ENCODE measurements at places on chromosomes 13 and 19.

GRCh38 chr19:48456864-48457263 lies 1.5 kb downstream of the KCNJ14 start:
- DNase-seq, result no peak

DNA sequence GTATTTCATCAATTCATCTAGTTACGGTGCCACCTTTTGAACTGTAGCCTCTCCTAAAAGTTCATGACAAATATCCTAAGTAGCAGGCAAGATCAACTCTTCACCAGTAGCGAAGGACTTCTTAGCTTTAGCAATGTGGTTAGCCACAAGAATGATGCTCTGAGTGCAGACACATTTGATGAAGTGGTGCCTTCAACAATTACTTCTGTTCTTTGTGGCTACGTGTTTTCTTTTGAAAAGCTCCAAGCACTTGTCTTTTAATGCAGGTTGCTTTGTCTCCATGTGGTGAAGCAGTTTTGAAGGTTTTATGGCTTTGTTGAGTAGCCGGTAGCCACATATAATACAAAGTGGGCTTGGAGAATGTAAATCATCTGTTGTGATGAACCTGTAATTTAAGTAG lies 194.7 kb downstream of the B3GLCT start:
- no peak for DNase-seq

DNA sequence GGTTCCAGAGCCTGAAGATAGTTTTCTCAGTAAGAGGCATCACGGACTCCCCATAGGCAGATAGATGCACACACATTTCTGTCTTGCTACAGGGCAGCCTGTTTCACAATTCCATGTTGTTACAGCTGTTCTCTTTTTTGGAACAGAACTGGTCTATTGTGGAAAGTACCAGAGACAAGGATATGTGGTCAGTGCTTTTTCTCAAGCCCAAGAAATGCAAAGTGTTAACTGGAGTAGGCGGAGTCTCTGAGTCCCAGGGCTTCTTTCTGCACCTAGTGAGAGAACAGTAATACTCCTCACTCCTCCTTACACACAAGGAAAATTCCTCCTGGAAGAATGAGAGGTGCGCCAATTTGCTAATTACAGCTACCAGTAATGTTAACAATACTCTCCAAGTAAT lies 141.6 kb upstream of the ARGLU1 start:
- no peak for DNase-seq

GRCh38 chr13:23969647-23970046 lies 72.3 kb upstream of the C1QTNF9B start:
- DNase-seq, result peak; percentile 24

DNA sequence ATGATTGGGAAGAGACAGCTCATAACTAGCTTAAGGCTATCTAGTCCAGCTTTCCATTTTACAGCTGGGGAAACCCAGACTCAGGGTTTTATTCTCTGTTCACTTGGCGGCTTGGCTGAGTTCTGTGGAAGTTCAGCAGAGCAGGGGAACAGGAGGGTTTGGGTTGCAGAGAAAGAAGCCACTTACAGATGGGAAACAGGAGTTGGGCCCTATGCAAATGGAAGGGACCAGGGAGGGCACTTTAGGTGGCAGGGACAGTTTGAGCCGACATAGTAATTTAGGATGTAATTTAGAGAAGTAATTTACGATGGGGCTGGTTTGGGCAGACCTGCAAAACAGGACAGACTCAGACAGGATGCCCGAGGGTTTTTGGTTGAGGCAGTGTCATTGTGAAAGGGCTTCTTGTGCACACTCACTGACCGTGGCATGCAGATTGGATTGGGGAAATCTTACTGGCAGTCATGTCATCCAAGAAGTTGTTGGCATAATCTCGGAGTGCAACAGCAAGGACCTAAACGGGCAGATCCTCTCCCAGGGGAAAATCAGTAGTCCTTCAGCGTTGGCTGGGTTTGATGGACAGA lies 47.3 kb upstream of the GPR183 start:
- DNase-seq, result peak; percentile 72

GRCh38 chr13:60838581-60838980 lies 441.6 kb downstream of the TDRD3 start:
- no peak for DNase-seq

GRCh38 chr19:38437295-38437694 lies 3.8 kb downstream of the RYR1 start:
- no peak for DNase-seq

DNA sequence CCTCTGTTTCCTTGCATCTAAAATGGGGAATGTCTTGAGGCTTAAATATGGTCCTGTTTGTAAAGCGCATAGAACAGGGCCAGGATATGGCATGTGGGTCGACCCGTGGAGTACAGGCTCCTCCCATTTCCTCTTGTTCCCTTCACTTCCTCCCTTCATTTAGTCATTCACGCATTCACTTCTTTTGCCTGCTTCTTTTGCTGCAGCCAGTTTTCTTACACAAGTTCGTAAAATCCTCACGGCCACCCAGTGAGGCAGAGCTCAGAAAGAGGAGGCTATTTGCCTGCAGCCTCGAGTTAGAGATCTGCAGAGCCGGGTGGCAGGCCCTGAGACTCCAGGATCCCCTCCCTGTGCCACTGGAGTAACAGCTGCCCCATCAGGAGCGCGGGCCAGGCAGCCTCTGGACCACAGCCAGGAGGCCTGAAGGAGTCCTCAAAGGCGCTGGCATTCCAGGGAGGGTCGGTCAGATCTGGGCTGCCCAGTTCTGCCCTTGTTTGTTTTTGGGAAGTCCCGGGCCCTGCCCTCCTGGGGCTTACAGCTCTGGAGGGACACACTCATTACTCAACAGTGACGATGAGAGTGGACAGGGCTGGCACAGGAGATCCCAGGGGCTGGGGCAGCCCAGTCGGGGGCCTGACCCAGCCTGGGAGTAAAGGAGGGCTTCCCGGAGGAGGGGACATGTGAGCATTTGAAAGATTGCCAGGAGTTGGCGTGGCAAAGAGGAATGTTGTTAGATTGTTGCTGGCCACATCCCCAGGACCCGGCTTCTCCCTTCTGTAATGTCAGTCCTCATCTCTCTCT lies 4.6 kb downstream of the PPP5C start:
- no peak for DNase-seq

GRCh38 chr13:49869519-49869918 lies 66.6 kb downstream of the SPRYD7 start:
- peak; percentile 44 for DNase-seq

Data from ELF-1 (cell line).